ENCODE measurements at places on chromosomes 7 and 10. TPM values are rescaled to one million over a fixed set of nuclear protein-coding genes. Genes with fewer than 3 reads are reported as not detected.

Gene CCDC3
- total RNA-seq: 6.0 TPM

Gene EGFR
- total RNA-seq: 4.6 TPM

Gene PRLHR
- total RNA-seq: not detected

Gene OR13A1
- 0.10 TPM for total RNA-seq

Gene EVX1
- not detected for total RNA-seq

Gene SLC26A3
- not detected for total RNA-seq

Gene POLR2J2
- total RNA-seq: 2.7 TPM

Gene ADRA2A
- 0.30 TPM for total RNA-seq

Gene OR2A42
- total RNA-seq: not detected

Gene C10orf67
- 0.36 TPM for total RNA-seq

Gene FBXL13
- 0.42 TPM for total RNA-seq

Gene TRPV6
- not detected for total RNA-seq

Gene SORBS1
- 1,254 TPM for total RNA-seq

Gene NEUROD6
- not detected for total RNA-seq

Gene PIK3AP1
- total RNA-seq: 13.7 TPM

Gene MBL2
- not detected for total RNA-seq

Gene CRHR2
- total RNA-seq: 1.6 TPM

Gene DDC
- total RNA-seq: not detected

Gene SPDYE18
- total RNA-seq: 0.52 TPM

Gene AKR1C1
- total RNA-seq: 9.9 TPM

Gene POU6F2
- total RNA-seq: 0.27 TPM

Gene SLC25A28
- total RNA-seq: 43.3 TPM

Gene CD36
- total RNA-seq: 1,087 TPM

Gene MGAM2
- total RNA-seq: not detected

Gene STEAP1
- 0.63 TPM for total RNA-seq

Gene HECW1
- total RNA-seq: not detected

Gene ASL
- total RNA-seq: 13.5 TPM

Gene SPDYE2B
- not detected for total RNA-seq

Gene NFE2L3
- 1.8 TPM for total RNA-seq

Gene ZNF32
- 61.7 TPM for total RNA-seq

Gene GRK5
- total RNA-seq: 32.2 TPM

Gene CUEDC2
- 76.5 TPM for total RNA-seq

Gene PTPRZ1
- total RNA-seq: 0.45 TPM

Gene KLF14
- total RNA-seq: not detected

Gene PODXL
- 97.6 TPM for total RNA-seq

Gene SFRP5
- 3.1 TPM for total RNA-seq

Gene IDI2
- not detected for total RNA-seq

Gene ANK3
- total RNA-seq: 192 TPM

Gene LLCFC1
- not detected for total RNA-seq

Gene PLAC9
- total RNA-seq: 51.6 TPM

Gene C10orf105
- total RNA-seq: not detected

Gene OR6B1
- not detected for total RNA-seq

Gene ASB13
- total RNA-seq: 13.2 TPM

Gene MALRD1
- total RNA-seq: 0.12 TPM

Gene NODAL
- total RNA-seq: not detected

Gene ADAMTS14
- 0.57 TPM for total RNA-seq
